ENCODE measurements at places on chromosomes 1 and 21. TPM values are rescaled to one million over a fixed set of nuclear protein-coding genes. Genes with fewer than 3 reads are reported as not detected.

GRCh38 chr1:223836586-223836985 is 9.2 kb downstream of the TP53BP2 start:
- peaks cover 35% of the 10 kb centered on the region for H3K4me1 ChIP-seq
- no peak overlapping the region for H3K27ac ChIP-seq
- no peaks in the 10 kb centered on the region for H3K36me3 ChIP-seq

- no peak for DNase-seq
- H3K27ac ChIP-seq = no peak overlapping the region
- H3K4me3 ChIP-seq = no peak overlapping the region
- H3K27me3 ChIP-seq = peaks cover 6% of the 10 kb centered on the region
- no peaks in the 10 kb centered on the region for H3K36me3 ChIP-seq
Measured at GRCh38 chr1:36787312-36787913, 246.9 kb downstream of the GRIK3 start.

DNA sequence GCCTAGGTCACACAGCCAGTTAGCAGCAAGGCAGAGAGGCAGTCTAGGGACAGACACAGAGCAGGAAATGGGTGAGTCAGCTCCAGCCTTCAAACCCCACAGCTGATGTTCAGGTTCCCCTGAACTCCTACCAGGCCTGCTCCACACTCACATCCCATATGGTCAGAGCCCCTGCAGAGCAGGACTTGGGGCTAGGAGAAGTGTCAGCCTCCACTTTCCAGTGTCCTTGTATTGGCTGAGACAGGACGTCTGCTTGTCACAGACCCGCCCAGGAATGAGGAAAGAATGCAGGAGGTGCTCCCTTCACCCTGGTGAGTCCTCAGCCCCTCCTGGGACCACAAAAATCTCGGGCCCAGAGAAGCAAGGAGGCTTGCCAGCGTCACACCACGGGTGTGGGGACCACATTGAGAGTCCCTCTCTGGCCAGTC is 92.5 kb downstream of the LACTBL1 start:
- H3K27ac ChIP-seq = no peak overlapping the region
- H3K4me1 ChIP-seq = peaks cover 4% of the 10 kb centered on the region
- no peak for DNase-seq
- H3K36me3 ChIP-seq = no peaks in the 10 kb centered on the region
- H3K4me3 ChIP-seq = no peak overlapping the region

GRCh38 chr1:9246215-9246614 is 11.6 kb downstream of the H6PD start:
- no peak overlapping the region for H3K4me3 ChIP-seq
- peaks cover 13% of the 10 kb centered on the region for H3K4me1 ChIP-seq
- no peak for DNase-seq
- no peaks in the 10 kb centered on the region for H3K27me3 ChIP-seq
- no peaks in the 10 kb centered on the region for H3K36me3 ChIP-seq

The UMODL1 gene
- total RNA-seq = not detected

All from activated naive CD4-positive, alpha-beta T cell treated with anti-CD3 and anti-CD28 coated beads for 36 hours (primary cell).